ENCODE measurements at places on chromosomes 5 and 9.

DNA sequence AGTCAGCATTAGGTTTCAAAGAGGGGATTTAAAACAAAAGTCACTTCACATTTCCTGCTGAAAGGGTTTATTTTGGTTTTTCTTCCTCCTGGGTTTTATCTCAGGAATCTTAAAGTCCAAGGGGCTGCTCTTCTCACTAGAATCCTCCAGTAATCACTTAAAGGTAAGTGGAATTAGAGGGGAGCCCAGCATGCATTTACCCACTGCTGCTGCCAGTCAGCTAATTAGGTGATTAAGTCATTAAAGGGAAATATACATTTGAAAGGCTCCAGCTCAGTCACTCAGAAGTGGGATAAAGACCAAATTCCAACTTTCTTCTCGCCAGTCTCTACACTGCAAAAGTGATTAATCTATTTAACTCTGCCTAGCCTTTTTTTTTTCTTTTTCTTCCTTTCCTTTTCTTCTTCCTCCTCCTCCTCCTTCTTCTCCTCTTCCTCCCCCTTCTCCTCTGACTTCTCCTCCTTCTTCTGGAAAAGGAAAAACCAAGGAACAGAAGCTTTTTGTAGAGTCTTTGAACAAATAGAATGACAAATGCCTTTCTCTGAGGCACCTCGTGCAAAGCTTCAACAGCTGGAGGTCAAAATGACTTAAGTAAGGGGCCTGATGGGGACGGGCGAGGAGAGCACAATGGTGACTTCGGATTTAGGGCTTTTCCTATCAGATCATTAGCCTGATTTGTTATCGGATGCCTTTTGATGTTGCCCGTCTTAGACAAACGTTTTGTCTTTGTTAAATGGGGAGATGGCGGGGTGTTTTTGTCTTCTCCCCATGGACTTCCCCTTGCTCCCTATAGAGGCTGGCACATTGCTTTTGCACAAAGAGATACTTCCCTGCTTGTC is 617.6 kb downstream of the IRX1 start:
- DNase-seq: no peak

DNA sequence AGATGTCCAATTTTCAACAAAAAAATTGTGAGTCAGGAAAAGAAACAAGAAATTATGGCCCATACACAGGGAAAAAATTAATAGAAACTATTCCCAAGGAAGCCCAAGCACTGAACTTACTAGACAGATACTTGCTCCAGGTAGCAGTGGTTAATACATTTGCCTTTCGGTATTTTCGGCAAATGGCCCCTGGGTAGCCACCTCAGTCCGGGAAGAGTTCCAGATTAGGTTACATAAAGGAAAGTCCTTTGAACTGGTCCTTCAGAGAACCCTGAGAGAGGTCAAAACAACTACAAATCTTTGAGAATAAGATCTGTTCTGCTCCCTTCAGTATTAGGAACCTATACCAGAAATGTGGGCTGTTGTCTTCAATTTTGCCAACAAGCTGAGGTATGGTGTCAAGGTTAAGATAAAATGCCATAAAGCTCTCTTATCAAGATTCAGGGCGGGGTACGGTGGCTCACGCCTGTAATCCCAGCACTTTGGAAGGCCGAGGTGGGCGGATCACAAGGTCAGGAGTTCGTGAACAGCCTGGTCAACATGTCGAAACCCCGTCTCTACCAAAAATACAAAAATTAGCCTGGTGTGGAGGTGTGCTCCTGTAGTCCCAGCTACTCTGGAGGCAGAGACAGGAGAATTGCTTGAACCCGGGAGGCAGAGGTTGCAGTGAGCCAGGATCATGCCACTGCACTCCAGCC is 343.4 kb downstream of the CWC27 start:
- DNase-seq: no peak

- no peak for DNase-seq
Measured at GRCh38 chr5:82425591-82425990, 147.4 kb upstream of the RPS23 start.

- no peak for DNase-seq
Measured at GRCh38 chr9:4704129-4704528, 24.8 kb downstream of the CDC37L1 start.

Measured in CD4-positive, alpha-beta T cell treated with Interleukin-17A for 4 hours (primary cell).